Stimulated activated CD4-positive, alpha-beta T cell treated with anti-CD3 and anti-CD28 coated beads, Interleukin-2, amount 100 ng/mL, for 24 hours (primary cell): ENCODE measurements at places on chromosomes 13 and 19.

GRCh38 chr13:95906999-95907398, 146.2 kb downstream of the UGGT2 start:
- DNase-seq: no peak

- DNase-seq: no peak
Observed at GRCh38 chr13:63184693-63185092, 1769.0 kb upstream of the PCDH20 start.

GRCh38 chr19:44003461-44004009, 778 bp downstream of the ZNF230 start:
- no peak for DNase-seq

- peak; percentile 80 for DNase-seq
Observed at GRCh38 chr19:35213663-35214632, 14.6 kb downstream of the FAM187B start.

DNA sequence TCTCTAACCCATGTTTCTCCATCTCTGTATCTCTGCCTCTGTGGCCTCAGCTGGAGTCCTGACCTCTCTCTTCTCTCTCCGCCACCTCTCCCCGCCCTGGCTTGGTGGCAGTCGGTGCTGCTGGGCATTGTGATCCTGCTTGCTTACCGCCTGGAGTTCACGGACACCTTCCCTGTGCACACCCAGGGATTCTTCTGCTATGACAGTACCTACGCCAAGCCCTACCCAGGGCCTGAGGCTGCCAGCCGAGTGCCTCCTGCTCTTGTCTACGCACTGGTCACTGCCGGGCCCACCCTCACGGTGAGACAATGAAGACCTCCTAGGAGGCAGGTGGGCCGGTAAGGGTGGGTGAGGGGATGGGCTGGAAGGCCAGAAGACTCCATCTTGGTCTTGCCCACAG, 4.2 kb downstream of the PLPPR2 start:
- DNase-seq: no peak

- DNase-seq: no peak
Observed at GRCh38 chr19:40407714-40408597, 5.2 kb downstream of the PRX start.

- DNase-seq: no peak
Observed at GRCh38 chr13:91504216-91504615, 105.8 kb downstream of the GPC5 start.

- DNase-seq: no peak
Observed at GRCh38 chr19:45222724-45223123, 22.5 kb downstream of the EXOC3L2 start.

DNA sequence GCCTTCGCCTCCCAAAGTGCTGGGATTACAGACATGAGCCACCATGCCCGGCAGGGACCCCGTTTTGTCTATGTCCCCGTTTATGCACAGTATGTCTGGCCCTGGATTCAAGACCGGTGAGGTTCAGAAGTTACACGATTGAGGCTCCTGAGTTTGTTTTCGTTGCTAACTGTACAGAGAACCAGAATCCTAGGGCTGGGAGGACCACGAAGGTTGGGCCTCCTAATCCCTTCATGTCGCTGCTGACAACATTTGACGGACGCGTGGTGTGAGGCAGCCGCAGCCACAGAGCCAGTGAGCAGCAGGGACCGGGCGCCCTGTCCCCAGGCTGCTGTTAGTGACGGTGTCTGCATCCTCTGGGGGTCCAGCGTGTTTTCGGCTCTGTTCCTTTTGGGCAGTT, 91.4 kb downstream of the ATP11A start:
- DNase-seq: no peak
